ENCODE measurements at places on chromosomes 3 and 15.

GRCh38 chr15:66862940-66863335 is 160.9 kb downstream of the SMAD6 start:
- DNase-seq = peak; percentile 66

DNA sequence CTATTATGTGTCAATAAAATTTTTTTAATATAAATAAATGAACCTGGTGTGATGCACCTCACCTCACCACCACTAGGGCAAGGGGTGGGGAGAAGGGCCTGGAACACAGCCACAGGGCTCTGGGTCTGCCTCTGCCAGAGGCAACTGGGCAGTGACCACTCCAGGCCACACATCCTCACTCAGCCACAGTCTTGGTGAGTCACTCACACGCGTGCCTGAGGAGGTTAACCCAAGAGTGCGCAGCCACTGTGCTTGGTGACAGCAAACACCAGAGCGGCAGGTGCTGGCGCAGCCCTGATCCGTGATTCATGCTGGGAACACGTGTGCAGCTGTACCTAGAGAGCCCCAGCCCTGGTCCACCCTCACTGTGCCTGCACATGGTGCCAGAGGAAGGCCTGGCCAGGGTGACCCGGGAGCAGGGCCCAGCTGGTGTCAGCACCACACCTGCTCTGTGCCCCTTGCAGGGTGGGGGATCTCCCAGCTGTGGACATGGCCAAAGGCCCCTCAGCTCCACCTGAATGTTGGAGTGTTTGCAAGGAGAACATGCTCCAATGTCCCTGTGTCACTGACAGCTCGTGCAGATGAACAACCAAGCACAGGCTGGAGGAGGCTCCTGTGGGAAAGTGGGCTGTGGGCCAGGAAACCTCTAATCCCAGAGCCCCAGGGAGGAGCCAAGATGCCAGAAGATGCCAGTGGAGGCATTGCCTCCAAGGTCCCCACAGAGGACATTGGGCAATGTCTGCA is 2.1 kb downstream of the SLC41A3 start:
- no peak for DNase-seq

- DNase-seq = no peak
Measured at GRCh38 chr3:174548841-174549623, 310.1 kb upstream of the NAALADL2 start.

DNA sequence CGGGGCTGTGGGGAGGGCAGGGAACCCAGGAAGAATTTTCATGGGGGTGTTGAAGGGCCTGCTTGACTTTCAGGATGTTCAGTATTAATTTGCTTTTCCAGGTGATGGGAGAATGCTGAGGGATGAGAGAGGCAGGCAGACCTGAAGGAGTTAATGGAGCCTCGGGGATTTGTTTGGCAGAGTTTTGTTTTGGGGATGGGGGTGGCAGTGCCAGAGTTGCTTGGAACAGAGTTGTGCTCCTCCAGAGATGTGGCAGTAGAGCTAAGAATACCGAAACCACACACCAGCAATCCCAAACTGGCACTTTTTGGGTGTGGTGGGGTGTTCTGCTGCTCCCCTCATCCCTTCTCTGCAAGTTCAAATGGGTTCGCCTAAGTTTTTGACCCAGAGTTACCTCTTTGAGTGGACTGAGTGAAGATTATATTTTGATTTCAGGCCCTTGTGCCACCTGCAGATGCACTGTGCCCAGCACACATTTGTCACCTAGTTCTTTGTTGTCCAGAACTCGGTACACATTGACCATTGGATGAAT is 1.6 kb downstream of the BOC start:
- DNase-seq = no peak

- no peak for DNase-seq
Measured at GRCh38 chr3:54283470-54283869, 161.1 kb downstream of the CACNA2D3 start.

DNA sequence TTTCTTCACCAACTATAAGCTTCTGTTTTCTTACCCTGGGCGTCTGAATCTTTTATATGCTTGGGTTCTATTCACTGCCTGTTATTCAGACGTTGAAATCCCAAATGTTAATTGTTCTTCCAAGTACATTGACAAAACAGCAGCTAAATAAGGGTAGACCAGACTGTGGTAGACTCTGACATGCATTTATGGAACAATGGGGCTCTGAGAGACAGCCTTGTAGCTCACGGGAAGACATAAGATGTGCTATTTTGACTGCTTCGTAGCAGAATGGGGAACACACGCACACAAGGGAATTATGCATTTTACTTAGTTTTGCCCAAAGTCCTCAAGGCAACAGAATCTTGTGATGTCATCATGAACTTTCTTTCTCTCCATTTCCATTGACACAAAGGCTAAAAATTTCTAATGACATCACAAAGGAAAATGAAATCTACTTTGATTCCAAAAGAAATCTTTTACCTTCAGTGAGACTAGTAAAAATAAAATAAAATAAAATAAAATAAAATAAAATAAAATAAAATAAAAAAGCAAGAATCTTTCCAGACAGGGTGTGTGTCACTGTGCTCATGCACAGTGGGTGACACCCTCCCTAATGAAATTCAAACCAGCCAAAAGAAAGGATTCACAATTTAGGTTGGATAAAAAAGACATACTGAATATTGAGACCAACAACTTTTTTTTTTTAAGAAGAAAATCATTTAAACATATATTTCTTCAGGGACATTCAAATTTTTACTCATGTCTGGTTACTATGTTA is 346.6 kb downstream of the ZBTB20 start:
- DNase-seq = no peak

GRCh38 chr3:98521897-98522543 is 682 bp downstream of the CLDND1 start:
- peak; percentile 56 for DNase-seq

DNA sequence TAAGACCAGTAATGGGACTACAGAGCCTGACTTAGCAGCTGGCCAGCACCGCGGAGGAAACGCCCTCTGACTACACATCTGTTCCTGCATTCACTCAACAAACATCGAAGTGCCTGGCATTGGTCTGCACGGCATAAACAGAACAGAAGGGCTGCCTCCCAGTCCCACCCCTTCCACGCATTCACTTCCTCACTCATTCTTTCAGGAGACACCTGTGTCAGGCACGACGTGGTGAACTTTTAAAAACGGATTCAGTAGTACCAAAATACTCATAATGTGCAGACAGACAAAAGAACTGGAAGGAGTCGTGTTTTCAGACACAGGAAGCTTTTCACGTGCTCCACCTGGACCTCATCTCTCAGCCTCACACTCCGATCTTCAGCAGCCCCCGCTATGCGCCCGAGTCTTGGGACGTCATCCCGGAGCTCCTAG is 123.3 kb downstream of the XXYLT1 start:
- DNase-seq = peak; percentile 15

GRCh38 chr15:58909616-58910015 is 23.9 kb downstream of the SLTM start:
- no peak for DNase-seq

DNA sequence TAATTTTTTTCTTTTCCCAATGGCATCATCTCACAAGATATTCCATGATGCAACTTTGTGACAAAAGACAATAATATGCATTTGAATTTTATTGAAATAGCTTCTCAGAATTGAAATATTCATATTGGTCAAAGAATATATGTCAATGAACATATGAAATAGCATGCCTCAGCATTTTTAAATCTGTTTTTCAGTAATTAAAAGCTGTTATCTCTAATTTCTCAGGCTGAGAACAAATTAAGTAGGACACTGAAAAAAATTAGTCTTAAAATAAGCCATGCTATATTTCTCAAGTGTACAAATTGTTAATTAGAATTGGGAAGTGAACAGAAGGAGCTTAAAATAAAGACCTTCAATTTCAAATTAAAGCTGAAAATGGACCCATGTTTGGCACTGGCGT is 570.1 kb downstream of the MFSD1 start:
- no peak for DNase-seq

- DNase-seq = no peak
Measured at GRCh38 chr3:80263260-80263659, 495.5 kb upstream of the ROBO1 start.

GRCh38 chr3:85808755-85809154 is 850.0 kb downstream of the CADM2 start:
- DNase-seq = no peak

DNA sequence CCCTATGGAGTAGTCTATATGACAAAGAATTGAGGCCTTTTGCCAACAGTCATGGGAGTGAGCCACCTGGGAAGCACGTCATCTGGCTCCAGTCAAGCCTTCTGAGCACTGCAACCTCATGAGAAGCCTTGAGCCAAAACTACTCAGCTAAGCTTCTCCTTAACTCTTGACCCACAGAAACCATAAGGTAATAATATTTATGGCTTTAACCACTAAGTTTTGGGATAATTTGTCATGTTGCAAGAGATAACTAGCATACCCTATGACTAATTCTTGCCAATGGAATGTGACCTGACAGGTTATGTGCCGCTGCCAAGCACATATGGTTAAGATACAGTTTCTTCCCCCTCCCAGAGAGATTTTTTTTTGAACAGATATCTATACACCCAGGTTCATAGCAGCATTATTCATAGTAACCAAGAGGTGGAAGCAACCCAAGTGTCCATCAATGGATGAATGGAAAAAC is 11.8 kb upstream of the SLC6A11 start:
- DNase-seq = no peak

Measured in stimulated activated CD4-positive, alpha-beta T cell treated with anti-CD3 and anti-CD28 coated beads, Interleukin-15, amount 100 ng/mL, for 48 hours (primary cell).